ENCODE measurements at places on chromosomes 3 and 15.
A peak's percentile ranks its signal among the peaks of the same experiment; 100 is the strongest.

- no peak for DNase-seq
These were observed 6.1 kb downstream of the MOBP start for GRCh38 chr3:39473452-39474125.

- DNase-seq = no peak
These were observed 133.6 kb downstream of the OCA2 start for GRCh38 chr15:27965546-27965945.

DNA sequence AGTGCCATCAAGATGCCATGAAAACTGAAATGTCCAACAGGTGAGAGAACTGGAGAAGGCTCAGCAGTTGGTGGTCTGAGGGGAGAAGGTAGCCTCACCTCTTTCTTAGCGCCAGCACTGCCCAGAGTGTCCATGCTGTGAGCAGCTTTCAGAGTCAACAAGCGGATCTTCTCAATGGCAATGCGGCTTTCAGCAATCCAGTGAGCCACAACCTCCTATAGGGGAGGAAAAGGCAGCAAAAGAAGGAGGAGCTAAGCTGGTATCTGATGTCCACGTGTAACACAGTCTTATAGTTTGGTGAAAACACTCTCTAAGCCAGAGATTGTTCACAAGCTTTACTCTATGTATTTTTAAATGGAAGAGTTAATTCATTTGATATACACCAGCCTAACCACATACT, 36.1 kb upstream of the ACKR4 start:
- no peak for DNase-seq

GRCh38 chr3:78281381-78281780, 1241.5 kb downstream of the ROBO2 start:
- no peak for DNase-seq

GRCh38 chr3:191237047-191237882, 38.2 kb downstream of the OSTN start:
- no peak for DNase-seq

DNA sequence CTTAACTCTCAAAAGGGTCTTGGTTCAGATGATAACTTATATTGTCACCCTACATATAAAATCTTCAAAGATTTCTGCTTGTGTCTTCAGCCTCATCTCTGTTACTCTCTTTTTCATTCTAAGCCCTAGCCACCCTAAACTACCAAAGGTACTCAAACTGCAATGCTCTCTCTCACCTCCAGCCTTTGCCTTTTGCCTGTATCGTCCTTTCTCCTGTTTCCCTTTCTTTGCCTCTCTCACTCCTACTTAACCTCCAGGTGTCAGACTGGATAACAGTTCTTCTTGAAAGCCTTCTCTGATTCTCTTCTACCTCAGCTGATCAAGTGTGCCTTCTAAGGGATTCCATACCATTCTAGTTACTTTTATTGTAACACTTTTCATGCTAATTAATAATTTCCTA, 149.8 kb downstream of the SERPINI1 start:
- DNase-seq = no peak

- no peak for DNase-seq
These were observed 213.8 kb downstream of the IL5RA start for GRCh38 chr3:2896308-2896939.

DNA sequence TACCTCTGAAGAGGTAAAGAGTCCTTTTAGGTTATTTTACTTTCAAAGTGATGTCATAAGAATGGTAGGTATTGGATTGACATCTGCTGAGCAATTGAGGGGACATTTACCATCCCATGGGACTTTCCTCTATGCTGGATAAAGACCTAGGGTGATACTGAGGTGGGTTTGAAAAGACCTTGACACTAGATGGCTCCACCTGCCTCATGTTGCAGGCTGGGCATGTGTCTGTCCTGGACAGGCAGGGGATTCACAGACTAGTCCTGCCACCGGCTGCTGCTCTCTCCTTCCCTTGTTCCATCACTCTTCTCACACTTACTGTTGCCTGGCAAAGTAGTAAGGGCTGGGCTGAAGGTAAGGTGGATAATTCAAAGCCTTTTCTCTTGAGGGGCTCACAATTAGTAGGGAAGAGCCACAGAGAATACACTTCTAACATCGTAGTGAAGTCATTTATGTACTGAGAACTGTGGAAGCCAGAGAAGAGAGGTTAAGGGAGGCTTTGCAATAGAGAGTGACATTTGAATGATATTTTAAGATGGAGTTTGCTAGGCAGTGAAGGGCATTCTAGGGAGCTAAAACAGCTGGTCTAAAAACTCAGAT, 27.7 kb downstream of the TRAK1 start:
- peak; percentile 9 for DNase-seq

- peak; percentile 44 for DNase-seq
These were observed 22.6 kb upstream of the C3orf70 start for GRCh38 chr3:185175370-185175987.

DNA sequence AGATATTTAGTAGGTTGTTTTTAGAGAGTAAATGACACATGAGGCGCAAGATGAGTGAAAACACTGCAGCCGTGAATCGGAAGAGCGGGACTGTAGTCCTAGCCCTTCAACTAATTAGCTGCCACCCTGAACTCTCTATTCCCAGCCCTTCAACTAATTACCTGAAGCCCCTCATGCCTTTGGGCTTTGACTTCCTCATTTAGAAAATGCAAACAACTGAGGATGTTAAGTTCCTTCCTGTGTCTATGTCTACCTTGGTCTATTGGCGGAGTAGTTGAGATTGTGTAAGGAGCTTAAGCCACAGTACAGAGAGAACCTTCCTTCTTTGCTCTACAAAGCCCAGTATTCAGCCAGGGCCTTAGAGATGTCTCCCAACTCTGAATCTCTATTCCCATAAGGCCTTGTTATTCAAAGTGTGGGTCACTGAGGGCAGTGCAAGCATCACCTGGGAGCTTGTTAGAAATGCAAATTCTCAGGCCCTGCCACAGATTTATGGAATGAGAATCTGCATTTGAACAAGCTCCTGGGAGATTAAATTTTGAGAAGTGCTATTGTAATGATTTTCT, 71.8 kb upstream of the SCN5A start:
- DNase-seq = no peak

DNA sequence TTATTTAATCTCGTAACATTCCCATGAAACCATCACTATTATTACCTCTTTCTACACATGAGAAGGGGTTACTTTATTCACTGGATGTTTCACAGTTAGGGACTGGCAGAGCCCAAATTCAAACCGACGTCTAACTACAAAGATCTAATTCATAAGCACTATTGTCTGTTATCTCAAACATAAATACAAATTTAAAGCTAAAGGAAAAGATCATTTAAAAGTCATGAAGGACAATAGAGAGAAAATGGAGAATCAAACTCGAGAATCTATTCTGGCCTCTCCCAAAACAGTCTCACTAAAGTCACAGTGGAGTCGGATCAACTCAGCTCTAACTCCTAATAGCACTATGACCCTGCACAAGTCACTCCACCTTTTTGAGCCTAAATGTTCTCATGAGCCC, 287.7 kb downstream of the ZIC4 start:
- DNase-seq = no peak

DNA sequence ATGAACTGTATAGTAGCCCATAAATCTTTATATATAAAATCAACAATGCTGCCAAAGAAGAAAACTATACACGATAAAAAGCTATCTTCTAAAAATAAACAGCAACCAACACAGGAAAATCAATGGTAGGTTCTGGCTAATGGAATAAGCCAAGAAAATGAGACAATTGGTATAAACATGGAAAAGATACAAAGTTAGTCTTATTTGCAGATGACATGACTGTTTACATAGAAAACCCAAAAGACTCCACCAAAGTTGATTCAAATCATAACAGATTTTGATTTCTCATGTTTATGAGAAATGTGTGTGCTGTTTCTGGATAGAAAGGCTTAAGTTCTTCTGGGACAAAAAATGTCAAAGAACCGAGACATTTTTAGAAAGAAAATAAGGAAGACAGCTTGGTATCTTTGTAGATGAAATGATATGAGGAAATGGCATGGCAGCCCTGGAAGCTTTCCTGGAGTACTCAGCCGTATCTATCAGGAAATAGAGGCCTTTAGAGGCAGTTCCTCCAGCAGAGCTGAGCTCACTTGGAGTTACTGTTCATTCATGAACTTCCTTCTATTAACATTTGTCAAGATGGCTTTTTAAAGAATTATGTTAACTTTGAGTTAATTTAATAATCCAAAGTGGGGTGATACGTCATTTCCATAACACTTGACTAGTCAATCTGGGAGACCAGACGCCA, 36.7 kb upstream of the VILL start:
- no peak for DNase-seq

DNA sequence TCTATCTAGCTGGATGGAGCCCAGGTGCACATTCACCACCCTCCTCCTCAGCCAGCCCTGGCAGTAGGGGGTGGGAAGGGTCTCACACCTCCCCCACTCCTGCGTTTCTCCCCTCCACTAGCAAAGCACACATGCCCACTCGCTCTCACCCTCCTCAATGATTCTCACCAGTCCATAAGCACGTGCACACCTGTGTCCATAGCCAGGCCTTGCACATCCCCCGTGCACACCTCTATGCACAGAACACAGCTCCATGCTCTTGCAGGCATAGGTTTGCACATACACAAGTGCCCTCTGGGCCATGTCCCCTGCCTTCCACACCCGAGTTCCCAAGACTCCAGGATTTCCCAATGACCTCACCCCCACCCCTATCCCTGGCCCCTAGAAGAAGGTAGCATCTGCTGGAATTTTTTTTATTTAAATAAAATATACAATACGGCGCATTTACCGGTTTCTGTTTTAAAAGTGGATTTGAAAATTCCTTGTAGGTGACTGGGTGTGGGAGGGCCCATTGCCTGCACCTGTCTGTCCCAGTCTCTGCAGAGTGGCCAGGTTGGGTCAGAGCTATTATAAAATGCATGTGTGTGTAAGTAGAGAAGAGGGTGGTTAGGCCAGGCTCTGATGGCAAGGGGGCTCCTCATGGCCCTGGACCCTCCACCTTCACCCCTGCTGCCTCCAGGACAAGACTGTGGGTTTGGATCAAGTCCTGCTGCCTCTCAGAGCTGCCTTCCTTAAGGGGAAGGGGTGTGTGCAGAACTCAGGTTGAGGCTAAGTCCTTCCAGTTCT, 49.1 kb downstream of the HCN4 start:
- DNase-seq = no peak

DNA sequence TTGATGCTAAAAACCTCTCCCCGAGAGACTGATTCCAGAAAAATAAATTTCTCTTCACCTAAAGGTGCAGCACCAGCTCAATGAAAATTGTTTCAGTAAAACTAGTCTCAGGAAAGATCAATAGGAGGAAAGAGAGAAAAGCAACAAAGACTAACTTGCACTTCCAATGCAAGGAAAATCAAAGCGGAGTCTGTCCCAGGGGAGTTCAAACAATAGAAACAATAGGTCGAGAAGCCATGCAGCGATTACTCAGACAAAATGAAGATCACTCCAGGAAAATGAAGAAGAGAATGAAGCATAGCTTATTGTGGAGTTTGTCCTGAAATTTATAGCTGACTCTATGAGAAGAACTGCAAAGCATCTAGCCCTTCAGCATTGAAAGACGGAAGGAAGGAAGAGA, 105.1 kb upstream of the FRMD4B start:
- no peak for DNase-seq

- DNase-seq = no peak
These were observed 737.9 kb downstream of the MECOM start for GRCh38 chr3:168925568-168925967.

- DNase-seq = no peak
These were observed 406.1 kb downstream of the VPS13C start for GRCh38 chr15:61654002-61654740.

- no peak for DNase-seq
These were observed at the start of gene SPSB4 for GRCh38 chr3:141050576-141051442. Gene SPSB4 (plus strand): TSS chr3:141051347. CDS start chr3:141066105, 14,758 bp downstream.

DNA sequence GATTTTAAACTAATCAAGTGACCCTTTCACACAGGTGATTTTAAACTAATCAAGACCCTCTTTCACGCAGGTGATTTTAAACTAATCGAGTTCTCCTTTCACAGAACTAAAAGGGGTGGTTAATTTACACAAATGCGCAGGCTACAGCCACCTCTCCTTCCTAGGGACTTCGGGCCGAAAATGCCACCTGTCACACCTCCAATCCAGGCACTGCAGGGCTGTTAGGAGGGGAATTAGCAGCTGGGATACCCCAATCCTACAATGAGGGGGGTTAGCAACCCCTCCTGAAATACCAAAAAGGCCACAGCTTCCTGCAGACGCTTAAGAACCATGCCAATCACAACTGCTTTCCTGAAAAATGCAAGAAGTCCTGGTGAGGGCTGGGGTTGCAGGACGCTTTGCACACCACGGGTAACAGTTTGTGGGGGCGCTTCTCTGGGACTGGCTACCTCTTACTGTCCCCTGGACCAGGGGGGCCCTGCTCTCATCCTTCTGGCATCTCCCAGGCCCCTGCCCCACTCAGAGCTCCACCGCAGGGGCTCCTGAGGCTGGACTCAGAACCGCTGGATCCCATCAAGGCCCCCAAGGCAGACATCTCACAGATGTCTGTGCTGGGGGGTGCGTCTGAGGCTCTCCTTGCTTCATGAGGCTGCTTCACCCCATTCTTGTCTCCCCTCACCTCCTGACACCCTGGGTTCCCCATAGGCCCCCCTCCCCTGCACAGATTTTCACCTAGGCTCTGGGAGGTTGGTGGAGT, 145.9 kb downstream of the OR4M2 start:
- DNase-seq = no peak

GRCh38 chr15:86327230-86327865, 247.7 kb downstream of the AGBL1 start:
- DNase-seq = no peak

GRCh38 chr3:64667887-64668581, 19.8 kb downstream of the ADAMTS9 start:
- no peak for DNase-seq

DNA sequence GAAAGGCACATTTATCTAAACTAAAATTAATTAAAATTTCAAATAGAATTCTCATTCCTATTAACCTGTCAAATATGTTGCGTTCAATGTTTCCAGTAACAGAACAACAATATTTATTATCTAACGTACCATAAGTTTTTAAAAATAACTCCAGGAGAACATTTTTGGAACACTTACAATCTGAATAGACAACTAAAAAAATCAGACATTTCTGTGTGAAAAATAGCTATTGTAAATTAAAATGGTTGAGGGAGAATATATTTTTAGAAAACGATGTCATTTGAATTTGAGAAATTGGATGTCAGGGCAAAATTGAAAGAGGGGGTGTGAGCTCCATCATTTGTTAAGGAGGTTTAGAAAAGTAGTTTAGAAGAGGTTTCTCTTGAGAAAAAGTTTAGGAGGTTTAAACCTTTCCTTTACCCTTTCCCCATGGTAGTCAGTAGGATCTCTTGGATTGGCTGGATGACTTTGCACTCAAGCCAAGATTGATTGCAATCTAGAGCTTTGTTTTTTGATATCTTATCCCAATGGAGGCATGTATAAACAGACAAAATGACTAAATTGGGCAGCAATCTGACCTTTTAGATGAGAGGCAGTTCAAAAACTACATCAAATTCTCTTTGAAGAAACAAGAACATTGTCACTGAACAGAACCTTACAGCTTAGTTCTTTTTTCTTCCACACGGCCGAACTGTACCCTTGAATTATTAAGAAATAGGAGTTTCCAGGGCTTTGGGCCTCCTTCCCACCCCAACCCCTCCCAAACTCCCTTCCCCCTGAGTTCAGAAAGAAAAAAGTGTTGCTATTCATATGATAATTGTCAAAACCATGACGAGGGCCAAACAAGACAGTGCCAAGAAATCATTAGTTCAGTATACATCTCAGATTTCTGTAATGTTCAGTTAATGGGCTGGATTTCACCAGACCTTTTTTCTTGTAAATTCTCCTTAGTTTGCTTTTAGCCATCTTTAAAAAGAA, 79.7 kb upstream of the CDIN1 start:
- no peak for DNase-seq

GRCh38 chr15:74758736-74759135, 10.1 kb downstream of the CYP1A2 start:
- DNase-seq = no peak

GRCh38 chr3:69180869-69181591, 58.6 kb upstream of the LMOD3 start:
- DNase-seq = no peak

- peak; percentile 11 for DNase-seq
These were observed 121.2 kb downstream of the TLE3 start for GRCh38 chr15:69976366-69976994.
